ENCODE measurements at places on chromosomes 5 and 9.

DNA sequence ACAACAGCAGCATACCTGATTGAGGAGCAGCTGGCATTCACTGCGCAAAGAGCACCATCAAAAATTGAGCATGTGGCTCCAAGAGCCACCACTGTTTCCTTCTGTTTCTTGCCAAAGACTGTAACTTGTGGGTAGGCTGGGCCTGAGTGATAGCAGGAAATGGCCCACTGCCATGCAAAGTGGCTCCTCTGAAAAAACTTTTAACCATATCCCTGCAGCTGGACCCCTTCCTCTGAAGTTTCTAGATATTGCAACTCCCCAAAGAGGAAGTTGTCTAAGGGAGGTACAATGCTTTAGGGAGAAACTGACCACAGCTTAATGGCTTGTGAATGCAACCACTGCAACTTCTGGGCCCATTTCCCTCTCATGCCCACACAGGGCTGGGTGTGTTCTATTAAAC lies 355.4 kb upstream of the PDE4D start:
- no peak for DNase-seq

GRCh38 chr5:135526924-135527323 lies 8.8 kb downstream of the NEUROG1 start:
- DNase-seq, result no peak

- no peak for DNase-seq
Measured at GRCh38 chr5:69450116-69450515, 35.2 kb downstream of the MARVELD2 start.

DNA sequence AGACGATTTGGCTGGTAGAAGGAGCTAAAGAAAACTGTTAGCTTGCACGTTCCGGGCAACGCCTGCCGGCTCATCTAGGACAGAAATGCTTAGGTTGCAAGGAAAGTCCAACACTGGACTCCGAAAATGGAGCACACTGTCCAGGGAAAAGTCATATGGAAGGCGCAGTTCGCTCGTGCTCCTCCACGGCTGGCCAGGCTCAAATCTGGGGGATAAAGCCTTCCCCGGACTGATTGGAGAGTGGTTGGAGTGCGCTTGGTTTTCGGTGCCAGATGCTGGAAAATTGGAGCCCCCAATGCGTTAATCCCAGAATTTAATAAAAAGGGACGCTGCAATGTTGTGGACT lies 955 bp downstream of the CDH6 start:
- no peak for DNase-seq

DNA sequence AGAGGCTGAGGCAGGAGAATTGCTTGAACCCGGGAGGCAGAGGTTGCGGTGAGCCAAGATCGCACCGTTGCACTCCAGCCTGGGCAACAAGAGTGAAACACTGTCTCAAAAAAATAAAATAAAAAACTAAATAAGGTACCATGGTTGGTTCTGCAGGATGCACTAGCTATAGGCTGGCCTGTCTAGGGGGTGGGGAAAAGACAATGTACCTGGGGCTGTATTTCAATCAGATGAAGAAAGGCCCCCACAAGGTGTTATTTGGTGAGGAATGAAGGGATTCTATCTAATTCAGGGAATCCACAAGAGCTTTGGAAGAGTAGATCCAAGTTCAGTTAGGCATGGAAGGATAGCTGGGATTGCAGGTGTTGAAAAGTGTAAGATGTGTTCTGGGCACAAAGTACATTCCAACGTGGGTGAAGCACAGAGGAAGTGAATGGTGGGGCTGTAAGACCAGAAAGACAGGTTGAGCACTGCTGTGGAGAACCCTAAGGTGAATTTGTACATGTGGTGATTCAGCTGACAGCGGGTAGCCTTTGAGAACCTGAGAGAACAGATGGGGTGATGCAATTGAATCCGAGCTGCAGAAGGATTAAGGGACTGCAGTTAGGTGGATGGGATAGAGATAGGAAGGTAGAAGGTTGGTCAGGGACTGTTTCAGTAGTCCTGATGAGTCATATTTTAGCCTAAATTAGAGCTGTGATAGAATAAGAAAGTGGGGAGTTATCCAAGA lies 71.8 kb downstream of the CAST start:
- no peak for DNase-seq

- DNase-seq, result no peak
Measured at GRCh38 chr5:59430066-59430685, 463.4 kb downstream of the PDE4D start.

- no peak for DNase-seq
Measured at GRCh38 chr5:144122641-144123040, 47.8 kb downstream of the YIPF5 start.

- DNase-seq, result no peak
Measured at GRCh38 chr9:78668148-78668832, 371.4 kb downstream of the PSAT1 start.

DNA sequence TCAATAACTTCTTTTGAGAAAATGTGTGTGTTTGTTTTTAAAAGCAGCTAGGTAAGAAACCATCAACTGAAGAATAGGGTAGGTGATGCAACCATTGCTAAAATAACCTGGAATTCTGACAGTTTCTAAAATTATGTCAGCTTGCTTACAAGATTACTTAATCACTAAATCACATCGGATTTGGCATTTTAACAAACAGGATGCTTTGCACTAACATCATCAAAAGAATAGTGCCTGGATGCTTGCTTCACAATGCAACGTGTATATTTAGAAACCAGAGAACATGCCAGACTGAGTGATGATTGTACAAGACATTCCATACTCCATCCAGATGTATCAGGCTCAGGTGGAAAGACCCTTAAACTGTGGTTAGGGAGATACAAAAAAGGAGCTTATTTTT lies 43.9 kb downstream of the PAM start:
- DNase-seq, result no peak

DNA sequence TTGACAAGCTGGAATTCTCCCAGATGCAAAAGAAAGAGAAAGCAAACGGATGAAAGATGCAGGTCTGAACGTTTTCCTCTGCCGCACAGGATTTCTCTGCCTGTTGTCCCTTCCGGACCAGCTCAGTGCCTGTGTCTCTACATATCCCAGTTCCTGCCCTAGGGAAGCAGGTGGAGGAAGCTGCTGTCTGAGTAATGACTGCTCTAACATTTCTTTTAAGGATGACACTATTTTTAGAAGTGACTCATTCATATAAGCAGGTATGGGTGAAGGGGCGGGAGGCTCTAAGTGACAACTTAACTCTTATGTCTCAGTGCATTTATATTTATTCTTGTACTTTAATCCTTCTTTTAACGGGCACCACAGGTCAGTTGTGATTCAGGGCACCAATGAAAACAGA lies 128.8 kb downstream of the SLC24A2 start:
- DNase-seq, result no peak

DNA sequence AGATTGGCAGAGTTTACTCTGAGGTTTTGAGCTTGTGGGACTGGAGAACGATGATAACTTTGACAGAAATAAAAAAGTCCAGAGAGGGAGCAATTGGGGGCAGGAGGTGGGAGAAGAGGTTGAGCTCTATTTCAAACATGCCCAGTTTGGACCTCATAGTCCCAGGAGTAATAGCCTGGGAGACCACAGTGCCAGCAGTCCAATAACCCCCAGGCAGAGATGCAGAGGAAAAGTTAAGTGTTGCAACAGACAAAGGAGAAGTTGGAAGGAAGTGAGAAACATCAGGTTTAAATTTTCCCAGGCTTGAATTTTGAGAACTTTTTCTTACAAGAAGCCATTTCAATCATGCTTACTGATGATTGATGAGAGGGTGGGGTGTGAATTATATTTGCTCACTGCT lies 117.0 kb upstream of the GHR start:
- DNase-seq, result no peak

GRCh38 chr9:34518896-34519295 lies 3.9 kb downstream of the ENHO start:
- DNase-seq, result no peak

GRCh38 chr9:17864951-17865350 lies 286.1 kb downstream of the SH3GL2 start:
- no peak for DNase-seq

- DNase-seq, result no peak
Measured at GRCh38 chr5:38494763-38495162, 61.7 kb downstream of the LIFR start.

GRCh38 chr5:135133181-135133580 lies 99.2 kb upstream of the PITX1 start:
- DNase-seq, result no peak

- DNase-seq, result no peak
Measured at GRCh38 chr5:2660315-2660714, 91.2 kb downstream of the IRX2 start.

GRCh38 chr5:53927668-53928247 lies 367.3 kb downstream of the NDUFS4 start:
- DNase-seq, result no peak

DNA sequence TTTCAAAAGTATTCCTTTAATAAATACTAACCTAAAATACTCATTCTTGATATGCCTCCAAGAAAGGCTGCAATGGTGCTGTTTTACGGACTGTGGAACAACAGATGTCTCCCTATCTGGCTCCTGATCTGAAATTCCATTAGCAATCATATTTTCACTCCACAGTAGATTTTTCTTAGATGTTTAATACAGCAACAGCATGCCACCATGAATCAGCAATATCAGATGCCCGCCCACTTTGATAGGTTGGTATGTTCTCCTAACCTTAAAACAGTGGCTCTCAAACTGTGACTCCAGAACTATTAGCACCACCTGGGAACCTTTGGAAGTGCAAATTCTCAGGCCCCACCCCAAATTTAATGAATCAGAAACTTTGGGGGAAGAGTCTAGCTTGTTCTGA lies 110.2 kb downstream of the MLLT3 start:
- DNase-seq, result no peak

GRCh38 chr5:5270958-5271785 lies 131.0 kb downstream of the ADAMTS16 start:
- DNase-seq, result no peak

DNA sequence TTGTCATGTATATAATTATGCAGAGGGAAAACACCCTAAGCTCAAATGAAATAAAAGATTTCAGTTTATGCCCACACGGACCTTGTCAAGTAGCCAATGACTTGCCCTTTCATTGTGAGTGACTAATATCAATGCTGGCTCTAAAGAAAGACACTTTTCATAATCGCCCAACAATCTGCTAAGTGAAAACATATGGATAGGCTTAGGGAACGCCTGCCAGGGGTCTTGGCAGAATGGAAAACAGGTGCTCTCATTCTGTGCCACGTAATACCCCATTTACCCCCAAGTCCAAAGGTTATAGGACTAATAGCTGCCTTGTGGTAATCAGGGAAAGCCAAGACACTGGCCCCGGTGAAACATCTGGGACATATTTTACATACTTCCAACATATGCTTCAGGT lies 157.7 kb downstream of the SLF1 start:
- no peak for DNase-seq

DNA sequence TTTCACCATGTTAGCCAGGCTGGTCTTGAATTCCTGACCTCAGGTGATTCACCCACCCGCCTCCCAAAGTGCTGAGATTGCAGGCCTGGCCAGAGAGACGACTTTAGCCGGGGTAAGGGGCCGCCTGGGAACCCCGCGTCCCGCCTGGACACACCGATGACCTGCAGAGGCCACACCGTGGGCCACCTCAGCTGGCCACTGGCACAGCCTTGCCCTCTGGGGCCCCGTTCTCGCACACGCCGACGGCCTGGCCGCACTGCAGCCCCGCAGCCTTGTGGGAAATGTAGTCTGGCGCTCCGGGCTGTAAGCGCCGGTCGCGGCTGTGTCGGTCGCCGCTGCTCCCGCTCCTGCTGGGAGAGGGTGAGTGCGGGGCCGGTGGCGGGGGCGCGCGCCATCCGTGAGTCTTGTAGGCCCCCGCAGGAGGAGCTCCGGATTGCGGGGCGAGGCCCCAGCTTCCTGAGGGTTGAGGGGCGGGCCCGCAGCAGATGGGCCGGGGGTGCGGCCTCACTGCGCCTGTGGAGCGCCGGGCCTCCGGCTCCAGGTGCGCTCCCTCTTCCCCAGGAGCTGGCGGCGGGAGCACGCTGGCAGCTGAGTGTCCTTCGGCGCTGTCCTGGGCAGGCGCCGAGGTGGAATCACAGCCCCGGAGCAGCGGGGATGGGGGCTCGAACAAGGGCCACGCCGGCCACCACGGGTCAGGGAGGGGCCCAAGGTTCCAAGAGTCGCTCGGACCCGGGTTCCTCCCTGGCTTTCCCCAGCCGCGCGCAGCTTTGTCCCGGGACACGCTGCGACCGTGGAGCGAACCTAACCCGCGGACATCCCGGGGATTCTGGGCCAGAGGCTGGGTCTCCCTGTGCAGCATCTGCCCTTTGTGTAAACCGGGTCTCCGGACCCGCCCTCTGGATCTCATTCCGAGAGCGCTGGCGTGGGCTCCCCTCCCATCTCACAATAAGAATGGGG lies at the start of gene ZFP2:
ZFP2 (plus strand) TSS at position 299 of the 957 bp plus-strand sequence. CDS start 35,401 bp downstream, outside the sequence.
- DNase-seq, result peak; percentile 6

DNA sequence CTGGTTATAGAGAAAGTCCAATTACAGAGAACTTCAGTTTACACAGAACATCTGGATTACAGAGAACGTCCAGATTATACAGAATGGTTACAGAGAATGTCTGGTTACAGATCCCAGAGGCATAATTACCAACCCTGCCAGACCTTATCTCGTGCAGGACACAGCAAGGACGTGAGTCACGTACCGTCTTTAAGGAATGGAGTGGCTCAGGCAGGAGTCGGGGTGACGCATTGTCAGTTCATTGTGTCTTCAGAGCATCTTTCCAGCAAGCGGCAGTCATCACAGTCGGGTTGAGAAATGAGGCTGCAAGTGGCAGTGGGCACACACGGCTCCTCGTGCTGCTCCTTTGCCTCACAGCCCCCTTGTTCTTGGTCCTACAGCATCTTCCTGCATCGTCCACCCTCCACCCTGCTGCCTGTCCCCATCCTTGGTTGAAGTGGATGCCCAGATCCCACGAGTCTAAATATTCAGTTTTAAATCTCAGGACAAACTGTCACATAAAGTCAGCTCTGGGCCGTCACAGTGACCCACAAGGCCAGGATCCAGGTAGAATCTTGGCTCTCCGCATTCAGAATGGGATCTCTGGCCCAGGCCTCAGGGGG lies 30.0 kb upstream of the SLC6A19 start:
- DNase-seq, result no peak

DNA sequence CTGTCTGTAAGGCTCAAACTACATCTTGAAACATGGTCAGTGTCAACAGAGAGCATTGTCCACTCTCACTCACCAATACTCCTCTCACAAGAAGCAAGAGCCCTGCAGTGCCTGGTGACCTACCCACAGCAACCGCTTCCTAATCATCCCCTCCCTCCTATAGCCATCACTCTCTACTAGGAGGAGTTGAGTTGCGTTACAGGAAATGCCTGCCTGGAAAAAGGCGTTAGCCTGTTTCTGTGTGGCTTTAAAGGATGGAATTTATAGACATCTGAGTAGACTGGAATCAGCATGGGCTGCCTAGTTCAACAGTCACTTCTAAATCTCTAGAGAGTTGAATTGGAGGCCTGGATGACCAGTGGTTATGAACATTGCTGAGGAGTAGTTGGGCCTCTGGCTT lies 108.3 kb upstream of the FER start:
- no peak for DNase-seq

- DNase-seq, result no peak
Measured at GRCh38 chr5:108148715-108149139, 233.2 kb downstream of the FBXL17 start.

DNA sequence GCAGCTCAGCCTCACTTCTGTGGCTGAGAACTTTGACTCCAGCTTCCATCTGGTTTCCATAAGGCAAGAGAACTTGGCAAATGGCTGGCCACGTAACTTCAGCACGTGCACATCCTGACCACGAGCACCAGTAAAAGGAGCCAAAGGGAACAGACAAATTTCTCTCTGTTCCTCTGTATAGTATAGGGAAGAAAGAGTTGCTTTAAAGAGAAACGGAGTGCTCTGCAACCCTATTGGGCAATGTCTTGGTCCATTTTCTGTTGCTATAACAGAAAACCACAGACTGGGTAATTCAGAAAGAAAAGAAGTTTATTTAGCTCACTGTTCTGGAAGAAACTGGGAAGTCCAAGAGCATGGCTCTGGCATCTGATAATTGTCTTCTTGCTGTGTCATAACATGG lies 558.7 kb downstream of the ACTL7B start:
- DNase-seq, result no peak

GRCh38 chr9:112670991-112671625 lies 46.8 kb downstream of the INIP start:
- no peak for DNase-seq
